ENCODE measurements at places on chromosomes 6 and 20.
A peak's percentile ranks its signal among the peaks of the same experiment; 100 is the strongest.

- DNase-seq, result no peak
Measured at GRCh38 chr6:50829898-50830444, 11.3 kb downstream of the TFAP2B start.

- DNase-seq, result no peak
Measured at GRCh38 chr20:50015636-50015992, 32.8 kb downstream of the SNAI1 start.

GRCh38 chr6:34985236-34985635 is 96.2 kb downstream of the ANKS1A start:
- DNase-seq, result no peak

- peak; percentile 10 for DNase-seq
Measured at GRCh38 chr6:3773678-3774298, 22.3 kb upstream of the PXDC1 start.

- DNase-seq, result no peak
Measured at GRCh38 chr6:92690997-92691599, 728.3 kb downstream of the EPHA7 start.

GRCh38 chr6:3557336-3557735 is 100.5 kb upstream of the SLC22A23 start:
- DNase-seq, result peak; percentile 46

DNA sequence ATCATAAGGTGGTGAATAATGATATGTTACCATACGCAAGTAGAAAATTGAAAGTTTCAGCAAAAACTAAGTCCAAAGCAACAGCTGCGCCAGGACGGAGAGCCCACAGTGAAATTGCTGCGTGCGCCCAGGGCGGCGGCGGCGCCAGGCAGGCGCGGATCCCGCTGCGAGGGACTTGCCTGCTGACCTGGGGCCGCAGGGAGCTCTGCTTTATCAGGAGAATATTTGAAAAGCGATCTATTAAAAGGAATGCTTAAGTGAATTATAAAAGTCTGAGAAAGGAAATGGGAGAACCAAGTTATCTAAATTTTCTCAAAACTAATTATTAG is 85.4 kb downstream of the THBS2 start:
- no peak for DNase-seq

DNA sequence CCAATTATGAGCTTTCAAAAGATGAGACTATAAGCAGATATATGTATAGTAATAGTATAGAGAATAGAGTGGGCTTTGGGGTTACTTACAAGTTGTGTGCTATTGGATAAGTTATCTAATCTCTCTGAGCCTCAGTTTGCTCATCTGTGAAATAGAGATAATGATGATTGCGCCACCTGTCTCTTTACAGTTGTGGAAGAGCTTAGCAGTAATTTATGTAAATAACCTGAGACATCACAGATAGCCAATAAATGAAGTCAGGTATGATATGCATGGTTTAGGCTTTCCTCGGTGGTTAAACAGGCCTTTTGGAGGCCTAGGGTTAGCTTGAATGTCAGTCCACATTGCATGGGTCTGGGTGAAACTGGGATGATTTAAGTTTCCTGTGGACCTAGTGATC is 29.8 kb upstream of the SCUBE3 start:
- DNase-seq, result no peak

DNA sequence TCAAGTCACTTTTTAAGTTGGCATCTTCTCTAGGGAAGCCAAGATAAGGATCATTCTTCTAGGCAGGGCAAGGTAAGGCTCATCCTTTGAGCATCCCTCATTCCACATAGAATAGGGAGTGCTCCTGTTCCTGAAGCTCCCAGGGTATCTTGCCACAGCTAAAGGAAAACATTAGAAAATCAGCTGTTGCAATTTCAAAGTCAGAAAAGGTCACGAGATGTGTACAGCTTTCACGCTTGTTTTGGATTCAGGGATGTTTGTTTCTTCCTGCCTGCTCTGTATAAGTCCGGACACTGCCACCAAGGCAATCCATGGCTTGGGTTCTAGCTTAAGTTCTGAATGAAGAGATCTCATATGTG is 153.2 kb downstream of the SH3BGRL2 start:
- DNase-seq, result no peak

DNA sequence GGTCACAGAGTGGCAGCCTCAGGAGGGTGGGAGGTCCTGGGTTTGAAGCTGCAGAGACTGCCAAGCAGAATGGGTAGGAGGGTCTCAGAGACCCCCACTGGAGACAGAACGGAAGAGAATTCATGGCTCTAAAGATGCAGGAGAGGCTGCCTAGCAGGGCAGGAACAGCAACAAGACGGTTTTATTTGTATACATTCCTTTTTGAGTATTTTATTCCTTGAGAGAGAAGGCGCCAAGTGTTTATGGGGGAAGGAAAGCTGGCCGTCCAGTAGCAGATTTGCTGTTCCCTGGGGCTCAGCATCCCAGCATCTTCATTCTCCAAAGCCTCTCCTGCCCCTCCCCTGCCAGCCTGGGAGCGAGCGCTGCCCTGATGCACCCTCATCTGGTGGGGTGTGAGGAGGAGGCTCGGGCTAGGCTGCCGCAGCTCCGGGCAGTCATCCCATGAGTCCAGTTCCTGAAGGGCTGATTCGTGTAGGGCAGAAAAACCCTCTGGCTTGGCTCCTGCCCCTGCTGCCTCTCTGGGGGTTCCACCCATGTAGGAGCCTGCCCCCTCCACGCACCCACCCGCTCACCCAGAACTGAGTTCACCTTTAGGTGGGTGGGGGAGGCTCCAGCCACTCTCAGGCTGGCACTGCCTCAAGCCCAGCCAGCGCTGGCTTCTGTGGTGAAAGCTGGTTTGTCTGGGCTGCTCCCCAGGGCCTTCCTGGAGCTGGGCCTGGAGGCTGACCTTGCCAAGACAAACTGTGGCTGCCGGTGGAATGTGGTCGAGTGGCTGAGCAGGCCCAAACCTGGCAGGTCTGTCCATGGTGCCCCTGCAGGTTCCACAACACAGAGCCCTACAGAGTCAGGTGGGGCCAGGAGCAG is 32.4 kb downstream of the CPXM1 start:
- DNase-seq, result no peak

DNA sequence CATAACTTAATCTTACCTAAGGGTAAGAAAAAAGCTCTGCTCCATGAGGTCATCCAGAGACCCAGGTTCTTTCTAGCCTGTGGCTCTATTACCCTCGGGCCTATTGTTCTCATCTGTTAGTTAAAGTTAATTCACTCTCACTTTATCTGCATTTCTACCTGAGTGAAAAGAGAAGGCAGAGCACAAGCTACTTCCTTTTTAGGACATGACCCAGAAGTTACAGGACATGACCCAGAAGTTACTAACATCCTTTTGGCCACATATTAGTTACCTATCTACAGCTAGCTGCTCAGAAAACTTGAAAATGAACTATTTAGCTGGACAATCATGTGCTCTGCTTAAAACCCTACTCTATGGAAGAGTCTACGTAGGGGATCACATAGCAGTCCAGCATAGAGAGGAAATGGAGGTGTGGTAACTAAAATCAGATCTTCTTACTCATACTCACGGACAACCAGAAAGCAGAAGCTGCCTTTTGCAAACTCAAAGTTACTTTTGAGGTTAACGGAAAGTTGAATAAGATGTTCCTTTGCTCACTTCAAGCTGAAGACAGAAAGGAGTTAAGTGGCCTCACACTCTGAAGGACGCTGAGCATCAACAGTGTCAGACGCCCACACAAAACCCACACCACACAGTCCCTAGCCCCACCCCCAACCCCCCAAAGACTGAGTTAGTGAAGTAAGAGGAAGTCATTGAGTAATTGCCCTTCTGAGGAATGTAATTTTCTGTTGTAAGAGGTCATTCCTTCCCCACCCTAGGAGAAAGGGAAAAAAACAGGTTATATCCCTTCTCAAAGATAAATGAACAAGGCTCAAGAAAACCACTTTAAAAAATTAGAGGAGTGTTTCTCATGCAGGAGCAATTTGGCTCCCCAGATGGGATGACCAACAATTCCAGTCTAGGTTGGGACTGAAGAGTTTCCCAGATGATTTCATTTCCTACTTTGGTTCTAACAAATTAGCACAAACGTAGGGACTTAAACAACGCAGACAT is 45.9 kb upstream of the TAB2 start:
- no peak for DNase-seq

DNA sequence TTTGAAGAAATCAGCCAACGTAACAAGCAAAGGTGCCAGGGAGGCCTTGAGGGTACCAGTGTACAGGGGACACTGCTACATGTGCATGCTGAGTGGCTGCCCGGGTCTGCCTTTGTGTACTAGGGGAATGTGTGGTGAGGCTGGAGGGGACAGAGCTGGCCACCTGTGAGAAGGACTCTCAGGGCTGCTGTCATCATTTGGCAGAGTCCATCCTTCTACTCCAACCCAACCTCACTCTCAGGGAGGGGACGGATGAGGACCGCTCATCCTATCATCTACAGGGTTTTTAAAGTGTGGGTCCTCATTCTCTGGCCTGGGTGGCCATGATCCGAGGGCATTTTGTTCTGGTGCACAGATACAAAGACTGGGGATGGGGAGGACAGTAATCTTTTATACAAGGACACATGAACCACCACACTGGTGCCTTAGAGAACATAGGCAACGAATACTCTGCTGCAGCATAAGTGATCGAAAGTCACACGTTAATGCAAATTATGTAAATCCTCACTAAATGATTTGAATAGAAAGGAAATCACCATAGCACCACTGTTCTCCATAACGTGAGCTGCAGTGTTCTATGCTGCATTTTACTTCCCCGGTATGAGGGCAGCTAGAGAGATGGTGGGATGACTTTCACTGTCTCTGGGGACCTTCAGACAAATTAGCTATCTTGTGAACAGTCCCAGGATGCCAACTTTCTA is 181.4 kb downstream of the GMPR start:
- no peak for DNase-seq

DNA sequence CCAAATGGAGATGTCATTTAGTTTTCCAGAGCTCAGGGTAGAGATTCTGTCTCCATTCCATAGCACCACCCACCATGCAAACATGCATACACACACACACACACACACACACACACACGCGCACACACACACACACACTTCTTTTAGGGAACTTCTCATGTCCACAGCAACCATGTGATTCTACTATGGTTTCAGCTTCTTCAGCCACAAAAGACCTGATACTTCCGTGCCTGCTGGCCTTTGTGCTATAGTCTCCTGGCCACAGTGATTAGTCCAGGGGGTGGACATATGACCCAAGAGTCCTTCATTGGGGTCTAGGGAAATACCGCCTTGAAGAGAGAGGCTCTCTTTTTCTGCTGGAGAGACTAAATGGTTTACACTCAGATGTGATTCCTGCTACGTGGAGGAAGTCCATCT is 53.5 kb downstream of the CARMIL1 start:
- no peak for DNase-seq

DNA sequence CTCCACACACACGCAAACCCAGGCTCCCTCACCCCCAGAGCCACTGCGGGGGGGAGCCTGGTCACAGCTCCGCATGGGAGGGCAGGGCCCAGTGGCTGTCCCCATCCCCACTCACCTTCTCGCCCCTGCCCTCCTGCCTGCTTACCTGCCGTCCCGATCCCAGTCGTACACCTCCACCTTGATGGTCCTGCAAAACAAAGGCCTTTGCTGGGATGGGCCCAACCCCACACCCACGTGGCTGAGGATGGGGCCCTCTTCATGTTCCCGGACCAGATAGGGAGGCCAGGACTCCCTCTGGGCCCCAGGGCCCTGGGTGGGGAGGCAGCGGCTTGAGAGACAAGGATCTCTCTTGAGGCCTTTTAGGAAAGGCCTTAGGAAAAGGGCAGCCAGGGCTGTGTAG is 67.6 kb downstream of the RAB44 start:
- DNase-seq, result no peak

DNA sequence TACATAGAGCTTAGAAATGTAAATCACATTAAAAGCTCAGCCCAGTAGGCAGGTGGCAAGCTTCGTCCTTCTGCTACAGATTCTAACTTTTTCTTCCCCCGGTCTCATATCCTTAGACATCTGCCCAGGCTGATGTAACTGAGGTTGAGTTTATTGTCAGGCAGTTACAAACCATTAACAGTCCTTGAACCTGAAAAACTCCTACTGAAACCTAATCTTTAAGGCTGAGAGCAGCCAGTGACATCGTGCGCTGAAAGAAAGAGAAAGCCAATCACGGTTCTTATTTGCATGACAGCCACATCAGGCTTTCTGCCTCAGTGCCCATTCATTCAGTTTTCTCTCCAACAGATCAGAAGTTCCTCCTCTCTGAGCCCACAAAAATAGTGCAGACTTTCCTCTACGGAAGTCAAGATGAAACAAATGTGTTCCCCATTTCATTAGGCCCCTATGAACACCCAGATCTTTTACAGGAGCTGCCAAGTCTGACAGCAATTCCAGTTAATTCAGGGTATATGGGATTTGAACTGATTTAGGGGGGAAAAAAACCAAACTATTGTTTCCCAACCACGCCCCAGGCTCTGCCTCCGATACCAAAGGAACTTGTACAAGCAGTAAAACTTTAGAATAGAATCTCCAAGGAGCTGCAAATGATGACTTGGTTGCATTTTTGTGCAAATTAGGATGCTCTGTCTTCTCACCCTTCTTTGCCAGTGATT is at the start of gene NHSL1:
Gene NHSL1 (minus strand): TSS at position 192 of the 716 bp plus-strand sequence. CDS start 204 bp downstream, outside the sequence.
- DNase-seq, result peak; percentile 74

DNA sequence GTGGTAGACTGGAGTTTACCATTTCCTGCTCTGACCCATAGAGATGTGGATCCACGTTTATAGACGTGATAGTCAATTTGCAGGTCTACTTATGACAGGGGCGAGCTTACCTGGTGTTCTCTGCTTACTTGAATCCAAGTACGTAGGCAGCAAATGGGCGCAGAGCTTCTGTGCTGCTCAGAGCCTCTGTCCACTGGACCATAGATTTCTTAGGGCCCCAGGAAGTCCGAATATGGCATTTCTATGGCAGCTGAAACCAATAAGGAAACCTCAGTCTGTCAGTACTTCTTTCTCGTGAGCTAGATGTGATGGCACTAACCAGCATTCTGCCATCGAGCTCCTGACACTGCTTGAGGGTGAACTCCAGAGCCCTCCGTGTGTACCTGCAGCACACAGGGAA is 19.5 kb upstream of the NPEPL1 start:
- no peak for DNase-seq

GRCh38 chr6:83838727-83839126 is 14.4 kb upstream of the RIPPLY2 start:
- DNase-seq, result no peak
